ENCODE measurements at places on chromosomes 4 and X.

DNA sequence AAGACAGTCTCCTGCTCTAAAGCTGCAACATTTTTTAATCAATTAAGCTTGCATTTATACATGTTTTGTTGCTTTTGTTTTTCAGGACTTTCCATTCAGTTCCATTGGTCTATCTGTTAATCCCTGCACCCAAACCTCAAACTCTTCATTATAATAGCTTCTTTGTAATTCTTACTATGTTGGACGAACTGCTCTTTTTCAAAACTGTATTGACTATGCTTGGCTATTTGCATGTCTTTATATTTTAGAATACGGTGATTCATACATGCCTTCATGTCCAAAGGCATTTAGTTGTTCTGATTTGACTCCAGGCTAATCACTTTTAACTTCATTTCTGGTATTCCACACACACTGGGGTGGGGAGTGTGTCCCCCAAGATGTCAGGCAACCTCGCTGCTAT lies 14.1 kb downstream of the MAGEC1 start:
- no peak for DNase-seq

DNA sequence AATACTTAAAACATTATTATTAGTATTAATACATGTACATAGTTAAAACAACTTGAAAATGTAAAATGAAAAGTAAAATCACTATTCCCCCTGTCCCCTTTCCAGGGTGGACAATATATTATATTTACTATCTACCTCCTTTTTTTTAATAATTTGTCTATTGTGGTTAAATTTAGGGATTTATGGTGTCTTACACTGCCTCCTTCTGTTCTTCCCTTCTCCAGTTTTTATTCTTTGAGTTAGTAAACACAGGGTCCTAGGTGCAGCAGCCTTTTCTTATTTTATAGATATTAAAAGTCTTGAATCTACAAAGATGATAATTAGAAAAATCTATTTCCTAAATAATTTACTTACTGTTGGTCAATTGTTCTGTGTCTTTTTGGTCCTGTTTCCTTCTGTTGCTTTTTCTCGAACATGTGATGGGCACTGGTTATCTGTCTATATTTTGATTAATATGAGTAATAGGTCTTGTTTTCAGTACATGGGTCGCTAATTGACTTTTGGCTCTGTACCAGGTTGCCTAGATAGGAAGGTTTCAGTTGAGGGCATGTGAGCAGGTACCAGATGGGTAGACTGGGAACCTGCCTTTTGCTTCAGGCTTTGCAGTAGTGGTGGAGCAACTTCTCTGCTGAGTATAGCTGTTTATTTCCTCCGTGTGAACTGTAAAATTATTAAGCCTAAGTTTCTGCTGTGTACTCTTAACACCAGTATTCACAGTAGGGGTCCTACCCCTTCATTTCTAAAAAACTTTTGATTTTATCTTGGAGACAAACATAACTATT lies 1.1 kb downstream of the NUDT9 start:
- peak; percentile 3 for DNase-seq

DNA sequence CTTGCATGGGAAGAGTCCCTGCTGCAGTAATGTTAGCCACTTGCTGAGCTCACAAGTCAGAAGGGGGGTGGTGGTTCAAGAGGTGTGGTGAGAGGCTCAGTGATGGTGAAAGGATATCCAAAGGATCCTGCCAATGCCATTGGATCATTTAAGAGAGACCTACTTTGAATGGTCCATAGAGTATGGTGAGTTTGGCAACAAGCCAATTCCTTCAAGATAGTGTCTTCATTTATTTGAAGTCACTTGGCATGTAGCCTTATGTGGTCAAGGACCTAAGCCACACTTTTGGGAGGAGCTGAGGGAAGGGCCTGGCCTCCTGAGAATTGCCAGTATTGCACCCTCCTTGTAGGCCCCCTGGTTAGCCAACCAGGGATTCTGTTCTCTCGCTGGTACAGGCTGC lies 87.9 kb downstream of the TSPAN7 start:
- DNase-seq = no peak

- no peak for DNase-seq
Measured at GRCh38 chr4:90189946-90190345, 62.8 kb downstream of the CCSER1 start.

DNA sequence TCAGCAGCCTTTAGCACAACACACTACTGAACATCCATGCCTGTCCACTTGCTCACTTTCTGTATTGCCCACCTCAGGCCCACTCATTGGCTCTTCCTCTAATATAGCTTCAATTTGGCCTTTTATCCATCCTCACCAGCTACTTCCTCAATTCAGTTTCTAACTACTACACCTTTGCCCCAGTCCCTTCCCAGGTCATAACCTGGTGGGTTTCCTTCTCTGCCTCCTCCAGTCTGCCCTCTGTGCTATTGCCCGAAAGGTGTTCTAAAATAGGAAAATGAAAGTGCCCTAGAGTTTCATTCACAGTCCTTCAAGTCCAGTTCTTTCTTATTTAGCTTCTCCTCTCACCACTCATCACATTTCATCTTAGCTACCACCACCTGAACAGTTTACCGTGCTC lies 23.1 kb downstream of the MOSPD2 start:
- no peak for DNase-seq
